ENCODE measurements at places on chromosomes 3 and 15.

GRCh38 chr3:59632760-59633573 lies 583.1 kb upstream of the CFAP20DC start:
- DNase-seq: peak; percentile 24

DNA sequence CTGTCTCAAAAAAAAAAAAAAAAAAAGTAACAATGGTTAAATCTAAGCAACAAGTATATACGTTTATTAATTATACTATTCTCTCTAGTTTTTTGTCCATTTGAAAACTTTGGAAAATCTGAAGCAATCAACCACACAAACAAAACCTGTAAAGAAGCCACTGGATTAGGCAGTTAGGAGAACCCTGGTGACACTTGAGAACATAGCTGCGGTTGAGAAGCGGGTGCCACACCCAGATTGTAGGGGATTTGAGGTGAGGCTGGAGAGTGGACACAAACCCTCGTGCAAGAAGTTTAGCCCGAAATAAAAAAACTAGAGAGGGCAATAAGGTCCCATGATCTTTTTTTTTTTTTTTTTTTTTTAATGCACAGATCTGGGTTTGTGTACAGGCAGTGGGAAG lies 25.9 kb upstream of the ZBTB38 start:
- DNase-seq: no peak

DNA sequence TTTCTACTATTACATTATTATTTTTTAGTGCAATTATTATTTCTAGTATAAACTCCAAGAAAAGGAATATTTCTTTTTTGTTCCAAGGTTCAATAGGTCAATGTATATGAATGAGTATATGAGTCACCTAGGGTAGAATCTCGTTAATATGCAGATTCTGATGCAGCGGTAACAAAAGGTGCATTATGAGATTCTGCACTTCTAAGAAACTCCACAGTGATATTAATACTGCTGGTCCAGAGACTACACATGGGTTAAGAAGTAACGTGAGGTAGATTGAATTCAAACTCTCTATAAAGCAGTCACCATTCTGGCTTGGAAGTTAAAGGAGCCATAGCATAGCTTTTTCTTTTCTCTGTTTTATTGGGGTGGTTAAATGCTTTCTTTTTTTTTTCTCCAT lies 596.2 kb upstream of the TBL1XR1 start:
- DNase-seq: no peak

DNA sequence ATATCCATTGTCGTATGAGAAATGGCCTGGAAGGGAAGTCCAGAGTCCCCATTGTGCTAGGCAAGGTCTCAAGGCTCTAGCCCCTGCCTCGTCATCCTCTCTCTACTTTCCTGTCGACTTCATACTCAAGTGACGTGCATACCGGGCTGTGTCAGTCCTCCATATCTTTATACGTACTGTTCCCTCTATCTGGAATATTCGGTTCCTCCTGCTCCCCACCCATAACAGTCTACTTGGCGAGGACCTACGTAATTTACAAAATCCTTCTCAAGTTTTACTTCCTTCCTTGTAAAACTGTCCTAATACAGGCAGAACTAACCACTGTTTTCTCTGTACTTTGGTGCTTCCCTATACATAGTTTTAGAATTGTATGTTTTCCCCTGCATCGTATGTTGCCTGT lies 2.2 kb upstream of the ALPK3 start:
- no peak for DNase-seq

DNA sequence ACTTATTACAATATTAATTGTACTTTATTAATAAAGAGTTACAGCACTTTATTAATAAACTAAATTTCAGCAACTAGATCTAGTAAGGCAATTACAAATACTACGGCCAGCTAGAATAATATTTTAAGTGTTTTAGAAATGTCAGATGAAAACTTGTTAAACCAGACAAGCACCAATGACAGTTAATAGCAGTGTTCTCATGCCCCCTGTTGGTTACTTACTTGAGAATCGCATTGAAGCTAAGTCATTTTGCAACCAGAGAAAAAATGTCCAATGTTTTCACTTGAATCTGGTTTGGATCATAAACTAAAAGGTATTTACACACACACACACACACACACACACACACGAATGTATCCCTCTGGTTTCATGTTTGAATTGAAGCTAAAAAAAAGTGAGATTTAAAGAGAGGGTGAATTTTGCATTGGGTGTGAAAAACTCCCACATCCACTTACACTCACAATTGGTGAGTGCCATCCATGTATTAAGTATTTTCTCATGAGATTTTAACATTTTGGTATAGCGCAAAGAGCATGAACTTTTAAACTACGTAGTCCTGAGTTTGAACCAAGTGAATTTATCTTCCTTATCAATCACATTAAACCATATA lies 347.7 kb downstream of the ZBBX start:
- DNase-seq: peak; percentile 50

- no peak for DNase-seq
Measured at GRCh38 chr15:79172032-79172481, 81.5 kb upstream of the RASGRF1 start.

DNA sequence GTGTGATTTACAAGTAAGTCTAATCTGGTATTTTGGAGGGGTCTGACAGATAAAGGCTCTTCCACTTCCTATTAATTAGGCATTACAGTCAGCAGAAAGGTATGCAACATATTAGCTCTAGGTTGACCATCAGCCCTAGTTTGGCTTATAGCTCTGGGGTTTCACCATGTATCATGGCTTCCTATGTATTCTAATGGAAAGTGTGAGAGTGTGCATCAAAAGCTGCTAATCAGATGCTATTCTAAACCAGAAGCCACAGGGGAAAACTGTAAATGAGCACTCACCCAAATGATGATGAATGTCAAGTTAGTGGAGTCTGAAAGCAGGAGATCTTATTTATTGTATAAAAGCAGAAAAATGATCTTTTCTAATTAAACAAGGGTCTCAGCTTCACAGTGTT lies 149.2 kb upstream of the MITF start:
- DNase-seq: no peak

DNA sequence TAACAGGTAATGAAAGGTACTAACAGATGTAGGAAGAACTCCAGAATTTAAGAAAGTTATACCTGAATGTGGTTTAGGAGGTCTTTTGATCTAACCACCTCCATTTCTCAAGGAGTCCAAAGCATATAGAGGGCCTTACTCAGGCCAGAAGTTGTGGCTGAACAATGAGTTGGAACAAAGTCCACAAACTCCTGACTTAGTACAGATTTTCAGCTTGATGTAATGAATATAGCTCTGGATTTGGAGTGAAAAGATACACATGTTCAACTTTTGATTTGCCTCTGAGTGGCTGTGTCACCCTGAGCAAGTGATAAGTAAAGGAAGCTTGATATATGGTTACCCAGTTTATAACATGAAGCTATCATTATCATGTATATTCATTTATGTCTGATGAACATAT lies 390.1 kb downstream of the LPP start:
- no peak for DNase-seq

DNA sequence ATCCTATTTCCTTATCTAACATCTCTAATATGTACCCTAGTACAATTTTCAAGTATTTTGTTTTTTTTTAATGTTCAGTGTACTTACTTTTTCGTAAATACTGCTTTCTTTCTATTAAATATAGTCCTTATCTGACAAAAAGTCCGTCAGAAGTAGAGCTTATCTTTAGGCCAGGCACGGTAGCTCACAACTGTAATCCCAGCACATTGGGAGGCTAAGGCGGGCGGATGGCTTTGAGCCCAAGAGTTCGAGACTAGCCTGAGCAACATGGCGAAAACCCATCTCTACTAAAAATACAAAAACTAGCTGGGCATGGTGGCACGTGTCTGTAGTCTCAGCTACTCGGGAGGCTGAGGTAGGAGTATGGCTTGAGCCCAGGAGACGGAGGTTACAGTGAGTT lies 41.1 kb downstream of the USP3 start:
- DNase-seq: no peak

GRCh38 chr3:132722165-132723023 lies at the start of gene NPHP3:
Gene NPHP3, minus strand, starts transcription at chr3:132722409. Its CDS starts 54 bp downstream, at chr3:132722355.
- peak; percentile 94 for DNase-seq

GRCh38 chr3:75906555-75907112 lies 121.3 kb upstream of the ZNF717 start:
- DNase-seq: no peak

GRCh38 chr3:137012097-137012501 lies 54.3 kb downstream of the IL20RB start:
- DNase-seq: peak; percentile 83

GRCh38 chr3:57956119-57956832 lies 51.9 kb upstream of the FLNB start:
- DNase-seq: peak; percentile 88
